ACHN (cell line): ENCODE measurements at places on chromosomes 12 and 14.

DNA sequence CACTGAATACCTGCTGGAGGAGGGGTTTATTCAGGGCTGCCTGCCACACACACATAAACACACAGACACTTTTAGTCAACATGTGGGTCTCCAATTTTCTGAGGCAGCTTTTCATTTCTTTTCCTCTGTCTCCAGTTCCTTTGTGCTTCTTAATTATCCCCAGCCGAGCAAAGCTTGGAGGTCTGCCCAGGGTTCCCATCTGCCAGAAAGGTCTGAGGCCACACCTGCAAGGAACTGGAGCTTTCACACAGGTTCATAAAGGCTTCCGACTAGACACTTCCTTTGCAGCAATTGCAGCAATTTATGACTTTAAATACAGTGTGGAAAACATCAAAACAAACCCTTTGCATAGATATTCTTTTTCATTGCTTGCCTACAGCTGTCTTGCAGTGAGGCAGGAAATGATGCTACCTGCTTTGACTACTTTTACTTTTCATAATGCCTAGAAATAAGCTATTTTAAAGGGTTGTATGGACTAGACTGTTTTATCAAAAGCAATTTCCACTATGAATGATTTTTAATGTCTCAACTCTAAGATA lies 1318.9 kb downstream of the AACS start:
- DNase-seq = no peak

GRCh38 chr12:106089935-106090334 lies 48.8 kb downstream of the NUAK1 start:
- DNase-seq = no peak

- no peak for DNase-seq
Observed at GRCh38 chr12:55912908-55913307, 14.8 kb downstream of the PYM1 start.

DNA sequence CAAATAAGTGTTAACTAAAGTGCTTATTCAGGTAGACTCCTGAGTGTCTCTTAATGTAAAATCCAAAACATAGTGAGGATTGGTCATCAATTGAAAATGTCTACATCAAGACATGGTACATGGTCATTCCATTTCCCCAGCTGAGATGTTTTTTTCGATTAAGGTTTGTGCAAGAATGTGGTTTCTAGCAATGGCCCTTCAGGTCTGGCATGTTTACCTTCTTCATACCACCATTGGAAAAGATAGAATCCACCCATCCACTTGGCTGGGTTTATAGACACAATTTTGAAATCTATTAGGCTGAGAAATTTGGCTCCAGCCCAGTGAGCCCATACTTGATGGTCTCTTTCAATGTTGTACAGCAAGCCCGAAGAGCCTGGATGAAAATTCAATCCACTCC lies 145.9 kb downstream of the ANO4 start:
- DNase-seq = no peak

- DNase-seq = peak; percentile 85
Observed at GRCh38 chr12:52151837-52152783, 39.7 kb downstream of the KRT80 start.

GRCh38 chr12:116241157-116241759 lies 36.2 kb downstream of the MED13L start:
- DNase-seq = no peak

DNA sequence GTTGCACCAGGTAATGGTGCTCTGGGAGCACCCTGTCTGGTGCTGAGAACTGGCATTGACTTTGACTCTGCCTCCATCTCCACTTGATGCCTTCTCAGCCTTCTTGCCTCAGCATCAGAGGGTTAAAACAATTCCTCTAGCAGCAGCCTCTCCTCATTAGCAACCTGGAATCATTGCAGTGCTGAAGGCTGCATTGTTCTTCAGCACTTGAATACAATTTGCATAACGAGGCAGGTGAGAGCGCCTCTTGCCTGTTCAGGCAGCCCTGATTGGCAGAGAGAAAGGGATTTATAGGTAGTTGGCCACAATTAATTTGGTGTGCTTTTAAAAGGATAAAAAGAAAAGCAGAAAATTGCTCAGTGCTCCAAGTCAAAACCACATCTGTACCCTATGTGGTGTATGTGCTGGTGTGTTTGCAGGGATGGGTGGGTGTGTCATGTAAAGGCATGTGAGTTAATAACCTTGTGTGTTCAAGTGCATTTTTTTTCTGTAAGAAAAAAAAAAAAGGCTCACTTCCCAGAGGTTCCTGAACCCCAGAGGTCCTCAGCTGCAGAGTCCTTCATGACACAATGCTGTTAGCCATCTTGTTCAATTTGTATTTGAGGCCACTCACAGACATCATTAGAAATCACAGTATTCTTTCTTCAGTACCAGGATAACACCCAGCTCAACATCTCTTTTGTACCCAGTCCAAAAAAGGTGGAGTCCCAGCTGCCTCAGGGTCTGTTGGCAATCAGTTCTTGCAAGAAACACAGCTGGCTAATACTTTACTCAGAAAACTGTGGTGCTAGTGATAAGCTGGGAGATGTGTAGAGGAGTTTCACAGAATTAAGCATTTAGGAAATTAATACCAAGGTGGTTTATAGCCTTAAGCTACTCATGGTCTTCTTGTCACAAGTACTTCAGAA lies 385.6 kb downstream of the GRIN2B start:
- no peak for DNase-seq

DNA sequence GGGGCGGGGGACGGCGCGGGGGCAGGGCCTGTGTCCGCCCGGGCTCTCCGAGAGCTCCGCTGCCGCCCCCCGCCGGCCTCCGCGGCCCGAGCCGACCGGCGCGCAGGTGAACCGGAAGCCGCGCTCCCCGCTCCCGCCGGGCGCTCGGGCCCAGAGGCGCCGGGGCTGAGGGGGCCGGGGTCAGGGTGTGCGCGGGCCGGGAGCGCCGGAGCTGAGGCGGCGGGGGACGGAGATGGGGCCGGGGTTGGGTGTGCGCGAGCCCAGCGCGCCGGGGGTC lies 431 bp downstream of the HIP1R start:
- DNase-seq = peak; percentile 53

DNA sequence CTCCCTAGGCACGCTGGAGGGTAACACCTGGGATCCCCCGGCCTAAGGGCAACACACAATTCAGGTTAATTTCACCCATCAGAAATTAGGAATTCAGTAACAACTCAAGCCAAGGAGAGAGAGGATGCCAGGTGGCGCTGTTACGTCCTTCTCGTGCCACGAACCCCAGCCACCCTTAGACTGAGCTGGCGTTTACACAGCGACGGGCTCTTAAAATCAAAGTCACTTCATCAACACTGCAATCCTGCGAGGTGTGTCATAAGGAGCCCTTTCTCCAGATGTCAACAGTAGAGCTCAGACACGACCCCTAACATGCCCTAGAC lies 110.6 kb upstream of the TMEM132D start:
- no peak for DNase-seq

DNA sequence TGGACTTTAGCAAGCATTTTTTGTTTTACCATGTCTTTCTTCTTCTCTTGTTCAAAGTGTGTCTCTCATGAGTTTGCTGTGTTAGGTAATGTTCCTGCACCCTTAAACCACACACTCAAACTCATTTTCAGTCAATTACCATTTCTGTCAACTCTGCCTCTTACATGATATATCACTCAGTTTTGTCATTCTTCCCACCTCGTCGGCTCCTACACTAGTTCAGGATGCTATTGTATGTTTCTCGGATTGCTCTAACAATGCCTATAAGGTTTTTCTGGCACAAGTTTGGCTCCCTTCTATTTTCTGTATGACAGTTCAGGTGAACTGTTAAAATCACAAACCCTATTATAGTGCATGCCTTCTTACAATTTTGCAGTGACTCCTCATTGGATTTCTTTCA lies 260.8 kb upstream of the NAV3 start:
- no peak for DNase-seq

- DNase-seq = peak; percentile 7
Observed at GRCh38 chr14:90454041-90455000, 57.5 kb downstream of the CALM1 start.
